Activated CD8-positive, alpha-beta T cell treated with anti-CD3 and anti-CD28 coated beads, Interleukin-2, amount 10 ng/mL, durations not matched to agents 7 days and 5 days (primary cell): ENCODE measurements at places on chromosomes 5 and 9. TPM values are rescaled to one million over a fixed set of nuclear protein-coding genes. Genes with fewer than 3 reads are reported as not detected.

The TRIM36 gene
- 0.24 TPM for total RNA-seq

GRCh38 chr5:97553604-97554452, 370.8 kb upstream of the RIOK2 start:
- DNase-seq, result no peak

- no peak for DNase-seq
These were observed 136.7 kb downstream of the MAN2A1 start for GRCh38 chr5:109826426-109826825.

DNA sequence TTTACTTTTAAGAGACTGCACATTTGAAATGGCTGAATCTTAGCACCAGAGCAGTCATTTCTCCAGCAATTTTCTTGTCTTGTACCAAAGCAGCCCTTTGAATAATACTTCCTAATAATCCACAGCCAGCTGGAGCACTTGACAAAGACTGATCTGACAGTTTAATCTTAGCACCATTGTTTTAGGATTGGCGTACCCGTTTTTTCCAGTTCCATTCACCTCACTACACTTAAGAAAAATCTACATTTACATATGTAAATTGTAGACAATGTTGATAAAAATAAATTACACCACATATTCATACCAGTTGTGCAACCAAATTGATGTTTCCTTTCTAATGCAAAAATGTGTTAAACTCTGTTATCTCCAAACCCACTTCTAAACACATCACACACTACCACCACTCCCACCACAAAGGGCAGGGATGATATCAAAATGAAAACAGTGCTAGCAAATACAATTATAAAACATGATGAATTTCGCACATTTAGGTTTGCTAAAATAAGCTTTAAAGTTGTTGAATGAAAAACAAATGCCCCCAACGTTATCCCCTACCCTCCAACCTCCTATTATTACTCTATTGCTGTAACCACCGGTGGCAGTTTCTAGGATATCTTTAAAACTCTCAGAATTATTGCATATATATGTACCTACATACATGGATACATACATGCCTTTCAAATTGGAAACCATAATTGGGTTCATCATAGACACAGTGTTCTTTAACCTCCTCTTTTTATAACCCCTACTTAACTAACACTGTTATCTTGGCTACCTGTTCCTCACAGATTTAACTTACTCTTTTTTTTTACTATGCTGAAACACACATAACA, 21.5 kb downstream of the SERINC5 start:
- DNase-seq, result no peak

- no peak for DNase-seq
These were observed 10.9 kb downstream of the MAN2A1 start for GRCh38 chr5:109700516-109701153.

The PFN3 gene
- not detected for total RNA-seq

The DMRT3 gene
- total RNA-seq, result not detected

GRCh38 chr9:129068110-129068509, 12.8 kb upstream of the DOLPP1 start:
- no peak for DNase-seq

- no peak for DNase-seq
These were observed 50.3 kb downstream of the RFX3 start for GRCh38 chr9:3475300-3476020.

The SLC6A3 gene
- not detected for total RNA-seq

GRCh38 chr5:111851631-111852548, 94.9 kb upstream of the NREP start:
- no peak for DNase-seq

DNA sequence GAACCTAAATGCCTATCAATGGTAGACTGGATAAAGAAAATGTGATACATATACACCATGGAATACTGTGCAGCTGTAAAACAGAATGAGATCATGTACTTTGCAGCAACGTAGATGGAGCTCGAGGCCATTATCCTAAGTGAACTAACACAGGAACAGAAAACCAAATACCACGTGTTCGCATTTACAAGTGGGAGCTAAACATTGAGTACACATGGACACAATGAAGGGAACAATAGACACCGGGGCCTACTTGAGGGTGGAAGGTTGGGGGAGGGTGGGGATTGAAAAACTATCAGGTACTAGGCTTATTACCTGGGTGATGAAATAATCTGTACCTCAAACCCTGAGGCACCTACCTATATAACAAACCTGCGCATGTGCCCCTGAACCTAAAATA, 22.4 kb upstream of the DEPDC1B start:
- DNase-seq, result no peak

The PCDHA3 gene
- total RNA-seq, result not detected

GRCh38 chr5:50995285-50995942, 329.0 kb downstream of the PARP8 start:
- no peak for DNase-seq

DNA sequence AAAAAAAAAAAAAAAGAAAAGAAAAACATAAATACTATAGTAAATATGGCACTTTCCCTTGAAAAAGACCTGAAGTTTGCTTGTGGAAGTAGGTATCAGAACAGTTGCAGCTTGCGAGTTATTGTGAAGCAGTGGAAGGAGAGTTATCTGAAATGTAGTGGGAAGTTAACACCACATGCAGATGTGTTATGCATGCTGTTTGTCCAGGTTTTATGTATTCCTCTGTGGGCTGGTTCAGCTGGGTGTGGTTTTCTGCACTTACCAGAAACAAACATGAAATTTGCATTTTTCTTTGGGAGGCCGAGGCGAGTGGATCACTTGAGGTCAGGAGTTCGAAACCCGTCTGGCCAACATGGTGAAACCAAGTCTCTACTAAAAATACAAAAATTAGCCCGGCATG, 42.1 kb upstream of the CTNNA1 start:
- no peak for DNase-seq
